ENCODE measurements at places on chromosomes 3 and 15.

DNA sequence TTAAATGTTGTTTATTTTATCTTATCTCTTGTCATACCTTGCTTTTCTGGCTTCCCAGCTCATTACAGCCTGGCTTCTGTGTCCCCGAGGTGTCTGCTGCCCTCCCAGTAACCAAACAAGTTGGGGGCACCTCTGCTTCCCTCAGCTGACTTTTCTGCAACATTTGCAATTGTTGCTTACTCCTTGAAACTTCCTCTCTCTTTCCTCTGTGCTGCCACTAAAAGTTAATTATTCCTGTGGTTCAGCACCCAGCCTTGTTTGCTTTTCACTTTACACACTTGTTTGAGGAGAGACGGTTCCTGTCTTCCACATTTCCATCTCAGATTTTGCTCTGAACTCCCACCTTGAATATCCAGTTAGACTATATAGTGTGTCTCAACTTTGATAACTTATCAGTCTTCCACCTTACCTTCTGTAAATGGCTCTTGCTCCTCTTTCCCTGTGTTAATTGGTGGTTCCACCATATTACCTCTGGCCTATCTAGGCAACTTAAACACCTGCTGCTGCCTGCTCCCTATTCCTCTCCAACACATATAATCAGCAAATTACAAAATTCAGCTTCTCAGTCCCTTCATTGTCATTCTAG, 21.6 kb downstream of the MCTP2 start:
- no peak for DNase-seq

- no peak for DNase-seq
Measured at GRCh38 chr3:170632780-170633179, 46.9 kb upstream of the SLC7A14 start.

- no peak for DNase-seq
Measured at GRCh38 chr3:67294341-67294740, 296.2 kb downstream of the KBTBD8 start.

DNA sequence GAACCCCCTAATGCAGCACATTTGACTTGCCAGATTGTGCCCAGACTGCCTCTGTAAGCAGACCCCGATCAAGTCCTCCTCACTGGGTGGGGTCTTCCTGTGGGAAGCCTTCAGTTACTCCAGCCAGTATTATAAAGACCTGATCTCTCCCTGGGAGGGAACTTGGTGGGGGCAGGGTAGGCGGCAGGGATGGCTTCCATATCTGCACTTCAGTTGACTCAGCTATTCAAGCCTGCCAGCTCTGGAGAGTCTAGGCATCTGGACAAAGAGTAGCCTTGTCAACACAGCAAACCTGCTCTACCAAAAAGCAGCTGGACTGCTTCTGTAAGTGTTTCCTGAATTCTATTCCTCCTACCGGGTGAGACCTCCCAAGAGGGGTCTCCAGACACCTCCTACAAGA, 21.0 kb upstream of the SLC25A38 start:
- peak; percentile 72 for DNase-seq

DNA sequence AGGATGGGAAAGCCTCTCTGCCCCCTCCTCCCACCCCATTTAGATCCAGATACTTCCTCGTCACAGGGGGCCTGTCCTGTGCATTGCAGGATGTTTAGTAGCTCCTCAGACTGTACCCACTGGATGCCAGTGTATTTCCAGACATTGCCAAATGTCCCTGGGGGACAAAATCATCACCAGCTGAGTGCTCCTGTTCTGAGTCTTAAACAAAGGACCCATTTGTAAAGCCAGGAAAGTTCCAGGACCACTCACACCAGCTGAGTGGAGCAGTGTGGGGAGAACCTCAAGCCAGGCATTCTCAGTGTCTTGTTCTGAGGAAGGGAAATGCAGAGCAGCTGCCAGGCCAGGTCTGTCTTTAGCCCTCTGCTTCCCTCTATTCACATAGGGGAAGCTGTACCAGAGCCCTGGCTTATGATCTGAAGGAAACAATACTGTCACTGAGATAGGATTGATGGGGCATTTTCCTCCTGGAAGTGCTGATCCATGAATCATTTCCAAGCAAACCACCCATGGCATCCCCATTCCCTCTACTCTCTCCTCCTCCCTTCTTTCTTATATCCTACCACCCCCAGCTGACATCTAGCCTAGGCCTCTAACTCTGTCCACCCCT, 67.4 kb upstream of the MEX3B start:
- DNase-seq: peak; percentile 42

GRCh38 chr3:53202331-53203015, 41.5 kb downstream of the PRKCD start:
- DNase-seq: no peak

- no peak for DNase-seq
Measured at GRCh38 chr15:57259568-57260040, 116.7 kb upstream of the CGNL1 start.

DNA sequence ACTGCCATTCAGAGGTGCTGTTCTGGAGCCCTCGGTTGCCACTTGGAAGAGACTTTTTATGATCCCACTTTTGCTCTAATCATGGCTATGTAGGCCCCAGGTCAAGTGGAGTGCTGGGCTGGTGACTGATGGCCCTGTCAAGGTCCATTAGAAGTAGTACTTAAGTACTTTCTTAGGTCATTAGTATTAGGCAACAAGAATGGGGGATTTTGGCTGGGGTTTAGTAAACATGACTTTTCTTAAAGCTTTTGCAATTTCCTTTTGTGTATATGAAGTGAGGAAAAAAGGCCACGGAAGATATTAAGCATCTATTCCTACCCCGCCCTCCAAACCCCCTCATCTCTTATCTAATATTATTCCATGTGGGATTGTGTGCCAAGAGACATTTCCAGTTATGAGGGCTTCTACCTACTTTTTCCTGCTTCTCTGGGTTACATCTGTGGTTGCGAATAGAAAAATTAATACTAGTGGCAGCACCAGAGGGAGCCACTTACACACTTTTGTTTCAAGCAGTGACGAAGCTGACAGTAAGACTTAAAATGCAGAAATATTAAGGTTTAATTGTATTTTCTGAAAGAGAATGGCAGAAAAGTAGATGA, 13.9 kb downstream of the NLGN1 start:
- peak; percentile 50 for DNase-seq

- DNase-seq: no peak
Measured at GRCh38 chr15:83320404-83320803, 35.9 kb upstream of the BNC1 start.

GRCh38 chr3:171531716-171532115, 71.5 kb upstream of the TNIK start:
- no peak for DNase-seq

- no peak for DNase-seq
Measured at GRCh38 chr3:60448696-60449095, 802.6 kb downstream of the FHIT start.

DNA sequence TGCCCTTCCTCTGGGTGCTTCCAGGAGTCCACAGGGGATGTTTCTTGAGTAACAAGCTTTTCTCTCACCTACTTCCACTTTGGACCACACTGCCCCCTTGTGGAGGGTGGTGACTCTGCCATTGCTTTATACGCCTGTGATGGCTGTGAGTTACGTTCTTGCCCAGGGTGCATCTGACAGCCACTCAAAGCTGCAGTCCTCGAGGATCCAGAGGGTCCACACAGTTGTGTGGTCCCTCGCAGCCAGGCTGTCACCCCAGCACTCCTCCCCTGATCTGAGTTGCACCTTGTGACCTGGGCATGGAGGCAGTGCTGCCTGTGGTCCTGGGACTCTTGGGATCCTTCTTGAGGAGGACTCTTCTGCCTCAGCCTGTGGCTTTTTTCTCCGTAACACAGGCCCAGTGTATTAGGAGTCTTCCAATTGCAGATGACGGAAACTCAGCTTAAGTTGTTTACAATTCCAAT, 23.4 kb downstream of the FOXL2 start:
- DNase-seq: peak; percentile 82

DNA sequence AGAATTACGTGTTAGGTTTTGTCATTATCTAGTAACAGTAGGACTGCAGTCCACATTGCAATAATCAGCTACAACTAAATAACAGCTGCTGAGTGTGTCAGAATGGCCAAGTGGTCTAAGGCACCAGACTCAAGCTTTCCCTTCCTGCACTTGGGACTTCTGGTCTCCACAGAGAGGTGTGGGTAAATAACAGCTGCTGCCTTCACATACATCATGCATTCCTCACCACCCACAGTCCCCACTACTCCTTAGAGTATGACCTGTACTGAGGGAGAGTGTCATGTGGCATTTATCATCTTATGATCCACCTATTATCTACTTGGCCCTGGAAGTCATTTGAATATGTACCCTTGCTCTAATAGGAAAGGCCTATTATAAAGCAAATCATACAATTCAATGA, 22.2 kb upstream of the ZMAT3 start:
- DNase-seq: no peak

DNA sequence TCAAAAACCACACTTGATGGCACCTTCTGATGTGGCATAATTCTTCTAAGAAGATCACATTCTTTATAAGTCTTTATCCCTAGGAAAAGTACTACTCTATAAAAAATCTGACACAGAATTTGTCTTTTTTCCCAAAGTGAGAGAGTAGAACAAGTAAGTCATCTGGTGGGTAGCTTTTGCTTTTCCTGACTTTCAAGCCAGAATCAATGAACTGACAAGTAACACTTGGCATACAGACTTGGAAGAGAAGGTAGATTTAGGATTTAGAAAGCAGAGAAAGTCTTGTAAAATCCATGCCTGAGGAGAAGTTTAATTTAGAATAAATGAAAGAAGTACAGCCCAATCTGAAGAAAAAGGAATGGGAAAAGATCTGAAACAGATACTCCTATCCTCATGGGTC, 66.6 kb upstream of the TUSC7 start:
- no peak for DNase-seq

- DNase-seq: no peak
Measured at GRCh38 chr3:13547591-13548371, 1.1 kb upstream of the FBLN2 start.

GRCh38 chr15:101083336-101084045, 164.3 kb downstream of the LRRK1 start:
- DNase-seq: no peak

GRCh38 chr15:69304182-69304545, 5.5 kb downstream of the PAQR5 start:
- DNase-seq: no peak

DNA sequence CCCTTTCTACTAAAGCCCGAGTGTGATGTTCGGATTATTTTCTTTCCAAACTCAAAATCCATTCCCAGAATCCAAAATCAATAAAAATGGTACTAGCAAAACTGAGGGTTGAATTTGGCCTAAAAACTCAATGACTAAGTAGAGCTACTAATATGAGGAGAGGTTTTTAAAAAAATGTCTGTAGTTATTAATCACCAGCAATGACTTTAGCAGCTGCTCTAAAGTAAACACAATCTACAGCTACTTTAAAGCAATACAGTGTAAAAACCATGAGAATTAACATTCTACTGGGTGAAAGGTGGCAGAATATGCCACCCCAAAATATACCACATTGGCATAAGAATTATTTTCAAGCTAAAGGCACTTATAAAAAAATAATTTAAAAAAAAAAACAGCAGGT, 23.5 kb downstream of the FHIT start:
- no peak for DNase-seq

GRCh38 chr3:103295974-103296570, 861.3 kb downstream of the ZPLD1 start:
- DNase-seq: no peak

DNA sequence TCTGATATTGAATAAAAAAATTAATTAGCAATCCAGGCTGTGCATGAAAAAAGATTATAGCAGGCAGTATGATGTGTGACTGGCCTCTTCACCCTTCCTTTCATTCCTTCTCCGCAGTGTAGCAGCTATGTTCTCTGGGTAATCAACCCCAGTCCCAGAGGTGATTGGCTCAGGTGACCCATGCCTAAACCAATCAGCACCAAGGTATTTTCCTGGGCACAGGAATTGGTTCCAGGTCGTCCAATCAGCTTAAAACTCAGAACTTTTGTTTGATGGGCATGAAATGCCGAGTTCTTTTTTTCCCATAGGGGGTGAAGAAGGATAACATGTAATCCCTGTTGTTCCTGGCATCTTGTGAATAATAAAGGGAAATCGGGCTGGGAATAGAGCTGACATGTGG, 5.8 kb upstream of the BNC1 start:
- DNase-seq: no peak

GRCh38 chr3:100042166-100042981, 71.9 kb downstream of the FILIP1L start:
- no peak for DNase-seq

DNA sequence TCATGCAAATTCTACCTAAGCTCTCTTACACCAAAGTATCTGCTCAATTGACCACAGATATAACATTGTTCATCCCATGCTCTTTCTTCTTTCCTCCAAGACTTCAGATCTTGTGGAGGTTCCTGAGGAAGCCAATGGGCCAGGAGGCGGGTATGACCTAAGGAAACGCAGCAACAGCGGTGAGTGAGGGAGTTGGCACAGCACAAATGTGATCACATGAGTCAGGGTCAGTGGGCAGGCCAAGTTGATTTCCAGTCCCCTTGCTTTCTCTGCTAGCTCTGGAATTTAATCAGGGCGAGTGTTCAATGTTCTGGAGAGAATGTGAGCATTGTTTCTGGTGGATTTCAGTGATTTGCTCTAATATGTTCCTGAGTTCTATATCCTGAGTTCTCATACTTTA, 112.7 kb downstream of the STAC start:
- DNase-seq: no peak

DNA sequence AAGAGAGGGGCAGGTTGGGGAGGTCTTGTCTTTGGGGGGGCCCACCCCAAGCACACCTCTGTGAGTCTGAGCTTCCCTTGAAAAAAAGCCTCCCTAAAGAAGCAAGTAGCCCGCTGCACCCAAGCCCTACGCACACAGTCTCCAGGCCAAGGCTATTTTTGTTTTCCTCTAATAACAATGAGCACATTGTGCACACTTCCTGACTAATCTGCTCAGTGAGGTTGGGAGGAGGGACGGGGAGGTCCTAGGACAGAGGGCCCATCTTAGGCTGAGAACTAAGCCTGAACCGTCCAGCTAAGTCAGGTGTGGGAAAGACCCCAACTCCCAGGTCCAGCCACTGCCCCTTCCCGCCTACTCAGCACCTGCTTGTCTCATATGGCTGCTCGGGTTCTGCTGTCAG, 87.2 kb downstream of the HMG20A start:
- DNase-seq: peak; percentile 90

DNA sequence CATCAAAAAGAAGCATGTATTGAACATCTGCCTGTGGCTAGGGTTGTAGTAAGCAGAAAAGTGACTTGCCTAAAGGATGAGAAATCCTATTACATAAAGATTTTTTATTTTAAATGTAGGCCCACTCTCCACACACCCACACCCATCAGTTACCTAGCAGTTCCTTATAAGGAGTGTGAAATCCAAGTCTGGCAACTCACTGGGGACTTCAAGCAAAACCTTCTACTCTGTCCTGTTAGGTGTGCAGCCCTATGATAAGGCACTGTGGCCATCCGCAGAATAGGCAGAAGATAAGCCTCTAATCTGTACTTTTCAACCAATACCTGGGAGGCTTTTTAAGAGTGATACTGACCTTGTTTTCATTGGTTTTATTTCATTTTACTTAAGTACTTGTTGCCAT, 52.7 kb upstream of the TJP1 start:
- no peak for DNase-seq

- no peak for DNase-seq
Measured at GRCh38 chr3:53721187-53722119, 124.8 kb downstream of the CHDH start.

DNA sequence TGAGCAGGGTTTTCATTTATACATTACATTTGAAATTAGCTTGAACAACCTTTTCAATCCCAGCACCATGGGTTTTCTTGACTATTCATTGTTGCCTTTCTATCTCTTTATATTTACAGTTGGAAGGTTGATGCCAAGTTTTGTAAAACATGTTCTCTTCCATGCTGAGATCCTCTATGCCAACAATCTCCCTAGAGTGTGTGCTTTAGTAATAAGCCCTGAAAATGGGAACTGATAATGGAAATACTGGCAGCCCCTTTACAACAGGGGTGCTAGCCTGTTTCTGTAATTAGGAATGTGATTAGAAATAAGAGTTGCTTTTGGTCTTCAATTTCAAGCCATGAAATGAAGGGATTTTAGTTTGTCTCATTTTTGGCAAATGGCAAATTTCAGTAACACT, 239.9 kb upstream of the NAALADL2 start:
- no peak for DNase-seq

Data from COLO829 (cell line).